ENCODE measurements at places on chromosomes 6 and 20.
A peak's percentile ranks its signal among the peaks of the same experiment; 100 is the strongest.

- no peak for DNase-seq
Measured at GRCh38 chr20:59731376-59731775, 127.0 kb downstream of the PHACTR3 start.

DNA sequence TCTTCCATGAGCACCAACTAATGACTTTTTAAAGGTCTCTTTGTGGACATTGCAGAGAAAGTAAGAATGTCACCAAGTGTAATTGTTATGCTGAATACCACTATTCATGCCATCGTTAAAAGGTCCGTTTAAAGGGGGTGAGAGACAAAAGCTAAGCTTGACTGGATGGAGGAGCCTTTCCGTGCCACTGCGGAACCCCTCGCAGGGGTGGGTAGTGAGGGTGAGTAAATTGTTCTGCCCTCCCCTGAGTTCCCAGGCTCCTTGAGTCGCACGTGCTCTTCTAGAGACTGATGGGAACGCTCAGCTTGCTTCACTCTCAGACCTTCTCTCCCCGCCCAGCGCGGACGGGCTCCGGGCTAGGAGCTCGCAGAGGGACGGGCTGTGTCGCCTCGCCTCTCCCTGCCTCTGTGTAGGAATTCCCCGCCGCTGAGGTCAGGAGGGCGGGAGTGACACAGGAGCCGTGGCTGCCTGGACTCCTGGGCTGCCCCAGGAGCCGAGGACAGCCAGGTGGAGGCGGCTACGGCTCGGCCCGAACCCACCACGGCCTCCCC is 314.8 kb upstream of the QKI start:
- no peak for DNase-seq

- DNase-seq: no peak
Measured at GRCh38 chr6:49918787-49919186, 45.2 kb downstream of the DEFB114 start.

DNA sequence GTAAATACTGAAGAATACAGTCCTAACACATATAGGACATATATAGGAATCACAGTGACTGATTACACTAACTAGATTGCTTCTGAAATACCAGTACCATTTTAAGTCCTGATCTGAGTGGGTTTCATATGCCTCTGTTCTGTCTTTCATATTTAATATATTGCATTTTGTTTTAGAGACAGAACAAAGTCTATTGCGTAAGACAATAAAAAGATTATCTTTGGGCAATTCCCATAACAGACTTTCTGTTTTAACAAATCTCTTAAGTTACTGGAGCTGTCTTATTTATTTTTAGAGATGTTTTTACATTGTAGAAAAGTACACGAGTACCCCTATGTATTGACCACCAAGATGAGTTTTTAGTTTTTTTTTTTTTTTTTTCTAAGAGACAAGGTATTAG is 29.6 kb downstream of the ANKRD6 start:
- DNase-seq: no peak

DNA sequence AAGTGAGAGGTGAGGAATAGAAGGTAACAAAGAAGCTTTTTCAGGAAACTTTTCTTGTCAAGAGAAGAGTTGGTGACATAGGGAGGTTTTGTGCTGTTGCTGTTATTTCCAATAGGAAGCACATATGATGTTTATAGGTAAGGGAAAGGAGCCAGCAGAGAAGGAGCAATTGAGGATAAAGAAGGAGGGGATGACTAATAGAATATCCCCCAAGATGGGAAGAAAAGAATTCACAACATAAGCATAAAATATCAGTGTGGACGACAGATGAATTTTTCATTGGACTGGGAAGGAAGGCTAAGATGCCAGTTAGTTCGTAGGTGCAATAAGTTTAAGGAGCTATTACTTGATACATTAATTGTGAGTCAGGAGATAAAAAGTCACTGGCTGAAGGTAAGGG is 8.5 kb upstream of the BEND6 start:
- DNase-seq: no peak

DNA sequence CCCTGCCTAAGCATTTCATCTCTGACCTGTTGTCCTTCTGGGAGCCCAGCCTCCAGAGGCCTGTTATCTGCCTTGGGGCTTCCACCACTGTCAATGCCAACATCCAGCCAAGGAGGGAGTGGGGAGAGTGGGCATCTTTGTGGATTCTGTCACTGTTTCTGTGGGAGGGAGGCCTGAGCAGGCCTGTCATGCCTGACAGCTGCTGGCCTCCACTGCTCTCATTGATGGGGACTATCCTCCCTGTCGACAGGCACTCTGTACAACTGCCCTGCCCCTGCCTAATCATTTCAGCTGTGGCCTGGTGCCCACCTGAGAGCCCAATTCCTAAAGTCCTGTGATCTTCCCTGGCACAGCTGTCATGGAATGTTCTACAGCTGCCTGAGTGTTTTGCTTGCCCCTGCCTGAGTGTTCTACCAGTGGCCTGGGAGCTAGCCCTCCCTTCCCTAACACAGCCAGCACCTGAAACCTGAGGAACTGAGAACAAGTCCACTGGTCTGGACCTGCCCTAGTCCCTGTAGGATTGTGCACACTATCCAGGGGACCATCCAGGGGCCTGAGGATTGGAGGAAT is 145.3 kb downstream of the FAM83B start:
- DNase-seq: no peak

DNA sequence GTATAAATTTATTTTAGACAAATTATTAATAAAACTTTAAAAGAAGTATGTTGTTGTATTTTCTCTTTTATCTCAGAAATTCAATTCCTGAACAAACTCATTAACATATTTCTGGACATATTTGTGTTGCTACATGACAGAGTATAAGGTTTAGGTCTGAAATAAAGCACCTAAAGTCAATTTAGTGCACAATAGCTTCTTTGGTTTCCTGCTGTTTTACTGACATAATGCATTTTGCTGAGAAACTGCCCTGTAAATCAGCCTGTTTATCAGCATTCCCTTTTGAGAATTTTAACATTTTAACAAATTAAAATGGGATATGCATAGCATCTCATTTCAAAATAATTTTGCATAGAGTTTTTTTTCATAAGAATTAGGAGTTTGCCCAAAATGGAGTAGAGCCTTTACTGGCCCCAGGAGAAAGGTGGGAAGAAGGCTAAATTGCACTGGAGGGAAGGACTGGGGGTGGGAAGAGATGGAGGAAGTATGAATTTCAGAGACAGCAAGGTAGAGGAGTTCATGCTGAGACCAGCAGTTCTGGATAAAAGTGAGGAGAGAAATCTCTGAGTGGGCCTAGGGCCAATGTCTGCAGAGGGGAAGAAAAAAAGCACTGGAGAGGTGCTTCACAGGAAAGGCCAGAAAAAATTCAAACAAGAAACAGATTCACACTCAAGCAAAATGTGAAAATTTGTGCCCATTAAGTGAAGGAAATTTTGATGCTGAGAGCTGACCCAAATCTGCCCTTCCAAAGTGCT is 324.2 kb upstream of the HSF2 start:
- no peak for DNase-seq

GRCh38 chr6:33694977-33695376 is 16.5 kb downstream of the UQCC2 start:
- DNase-seq: no peak

GRCh38 chr20:15843777-15844176 is 729.5 kb downstream of the KIF16B start:
- no peak for DNase-seq

- no peak for DNase-seq
Measured at GRCh38 chr6:54299542-54300269, 8.5 kb upstream of the TINAG start.

GRCh38 chr6:37779111-37779800 is 40.3 kb upstream of the ZFAND3 start:
- no peak for DNase-seq

DNA sequence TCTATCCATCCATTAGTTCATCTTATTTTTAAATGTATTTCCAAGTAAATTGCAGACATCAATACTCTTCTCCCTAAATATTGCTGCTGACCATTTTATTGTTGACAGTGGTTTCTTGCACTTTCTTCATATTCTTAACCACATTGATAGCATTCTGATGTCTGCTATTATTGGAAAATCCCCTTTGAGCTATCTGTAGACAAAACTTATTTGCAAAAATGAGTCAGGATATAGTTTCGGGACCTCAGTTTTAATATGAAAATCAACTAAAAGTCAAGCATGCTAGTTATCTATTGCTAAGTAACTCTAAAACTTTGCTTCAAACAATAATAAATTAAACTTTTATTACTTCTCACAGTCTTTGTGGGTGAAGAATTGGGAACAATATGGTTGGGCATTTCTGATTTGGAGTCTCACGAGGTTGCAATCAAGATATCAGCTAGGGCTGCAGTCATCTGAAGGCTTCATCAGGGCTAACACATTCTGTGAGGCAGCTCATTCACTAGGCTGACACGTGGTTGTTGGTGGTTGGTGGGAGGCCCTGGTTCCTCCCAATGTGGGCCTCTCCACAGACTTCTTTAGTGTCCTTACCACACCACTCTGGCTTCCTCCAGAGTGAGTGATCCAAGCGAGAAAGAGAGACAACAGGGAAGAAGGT is 32.7 kb downstream of the CD109 start:
- no peak for DNase-seq

DNA sequence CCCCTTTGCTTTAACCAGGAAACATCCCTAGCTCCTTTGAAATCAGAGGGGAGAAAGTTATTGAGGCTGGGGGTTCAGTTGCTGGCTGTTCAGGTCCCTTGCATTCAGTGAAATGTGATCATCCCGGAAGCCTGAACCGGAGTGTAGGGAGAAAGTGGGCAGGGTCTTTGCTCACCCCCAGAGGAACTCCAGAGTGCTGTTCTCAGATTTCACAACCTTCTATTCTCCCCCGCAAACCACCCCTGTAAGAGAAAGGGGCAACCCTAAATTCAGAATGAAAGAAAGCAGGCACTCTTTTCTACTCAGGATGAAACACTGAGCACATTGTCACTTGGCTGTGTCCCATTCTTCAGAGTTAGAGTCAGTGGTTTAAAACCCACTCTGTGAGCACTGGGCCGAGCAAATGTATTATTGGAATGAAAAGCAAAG is 139.8 kb downstream of the KHDC1L start:
- no peak for DNase-seq

GRCh38 chr6:4904461-4905025 is 99.3 kb downstream of the RPP40 start:
- DNase-seq: no peak

- no peak for DNase-seq
Measured at GRCh38 chr20:47484303-47484702, 17.4 kb upstream of the NCOA3 start.

- no peak for DNase-seq
Measured at GRCh38 chr6:119894811-119895210, 545.2 kb upstream of the MAN1A1 start.

GRCh38 chr6:2984738-2985406 is 13.5 kb upstream of the SERPINB6 start:
- no peak for DNase-seq

DNA sequence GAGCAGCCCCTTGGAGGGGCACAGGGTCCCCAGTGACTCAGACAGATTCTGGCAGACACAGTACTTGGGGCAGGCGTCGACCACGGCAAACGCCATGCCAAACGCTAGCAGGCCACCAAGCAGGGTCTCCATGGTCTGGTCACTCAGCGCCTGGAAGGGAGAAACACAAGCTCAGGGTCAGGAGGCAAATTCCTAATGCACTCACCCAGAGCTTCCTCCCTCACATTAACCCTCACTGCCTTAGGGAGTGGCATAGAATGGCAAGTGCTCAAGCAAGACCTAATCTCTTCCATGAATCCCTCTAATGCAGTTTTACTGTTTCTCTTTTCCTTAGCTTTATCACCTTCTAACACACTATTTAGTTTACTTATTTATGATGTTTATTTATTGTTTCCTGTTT is 154.2 kb downstream of the LRFN2 start:
- DNase-seq: no peak

- DNase-seq: peak; percentile 83
Measured at GRCh38 chr6:11772109-11772825, 6.3 kb downstream of the ADTRP start.

- no peak for DNase-seq
Measured at GRCh38 chr20:63442100-63442493, 30.4 kb downstream of the KCNQ2 start.

- no peak for DNase-seq
Measured at GRCh38 chr6:84467296-84467695, 239.9 kb upstream of the CEP162 start.

GRCh38 chr6:12474167-12475140 is 184.3 kb downstream of the EDN1 start:
- no peak for DNase-seq

- DNase-seq: no peak
Measured at GRCh38 chr6:55886185-55886836, 10.9 kb upstream of the BMP5 start.

DNA sequence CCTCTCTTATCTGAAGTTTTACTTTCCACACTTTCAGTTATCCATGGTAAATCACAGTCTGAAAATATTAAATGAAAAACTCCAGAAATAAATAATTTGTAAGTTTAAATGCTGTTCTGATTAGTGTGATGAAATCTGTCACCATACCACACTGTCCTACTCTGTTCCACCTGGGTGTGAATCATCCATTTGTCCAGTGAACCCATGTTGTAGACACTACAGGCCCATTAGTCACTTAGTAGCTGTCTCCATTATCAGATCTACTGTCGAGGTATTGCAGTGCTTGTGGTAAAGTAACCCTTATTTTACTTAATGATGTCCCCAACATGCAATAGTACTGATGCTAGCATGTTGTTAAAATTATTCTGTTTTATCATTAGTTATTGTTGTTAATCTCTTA is 29.2 kb upstream of the MMS22L start:
- no peak for DNase-seq

DNA sequence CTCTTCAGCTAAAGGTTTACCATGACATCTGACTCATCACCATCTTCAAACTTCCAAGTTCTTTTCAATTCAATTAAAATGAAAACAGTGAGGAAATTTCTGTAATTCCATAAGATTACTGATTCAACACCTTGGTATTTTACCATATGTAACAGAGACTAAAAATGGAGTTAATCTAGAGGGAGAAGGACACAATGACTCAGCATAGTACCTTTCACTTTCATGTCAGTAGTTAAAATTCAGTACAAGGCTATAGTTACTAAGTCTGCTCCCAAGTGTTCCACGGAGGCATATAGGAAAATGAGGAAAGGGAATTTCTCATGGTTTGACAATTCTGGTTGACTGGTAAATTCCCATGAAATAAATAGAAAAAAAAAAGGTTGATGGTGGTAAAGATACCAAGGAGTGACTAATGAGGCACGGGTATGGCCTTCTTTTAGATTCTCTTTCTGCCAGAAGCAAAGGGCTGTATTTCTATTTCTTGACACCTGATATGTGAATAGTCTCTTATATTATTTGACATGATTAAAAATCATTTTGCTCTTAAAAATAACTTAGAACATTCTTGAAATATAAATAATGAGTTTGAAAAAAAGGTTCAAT is 526.7 kb upstream of the ADGRB3 start:
- no peak for DNase-seq

DNA sequence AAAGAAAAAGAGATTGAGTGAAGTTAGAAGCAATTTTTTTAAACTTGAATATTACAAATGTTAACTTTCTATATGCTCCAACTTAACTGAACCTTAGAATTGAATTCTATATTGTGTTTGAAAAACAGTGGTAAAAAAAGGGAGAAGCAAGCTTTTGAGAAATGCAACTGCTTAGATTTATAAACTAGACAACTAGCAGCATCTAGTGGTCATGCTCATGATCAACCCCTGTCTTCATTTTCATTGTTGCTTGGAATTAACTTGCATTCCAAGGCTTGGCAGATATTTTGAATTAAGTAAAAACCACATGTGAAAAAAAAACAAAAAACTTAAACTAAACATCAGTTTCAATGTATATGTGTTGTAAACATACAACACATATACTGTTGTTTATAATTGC is 113.1 kb downstream of the C6orf58 start:
- no peak for DNase-seq

- no peak for DNase-seq
Measured at GRCh38 chr6:161217628-161218027, 56.2 kb downstream of the AGPAT4 start.

GRCh38 chr6:166488076-166488685 is 98.3 kb downstream of the RAMACL start:
- no peak for DNase-seq
